ENCODE measurements at places on chromosomes 3 and 15. TPM values are rescaled to one million over a fixed set of nuclear protein-coding genes. Genes with fewer than 3 reads are reported as not detected.

SLC12A1 gene
- polyA plus RNA-seq = 462 TPM

ACTRT3 gene
- polyA plus RNA-seq = 5.6 TPM

DNA sequence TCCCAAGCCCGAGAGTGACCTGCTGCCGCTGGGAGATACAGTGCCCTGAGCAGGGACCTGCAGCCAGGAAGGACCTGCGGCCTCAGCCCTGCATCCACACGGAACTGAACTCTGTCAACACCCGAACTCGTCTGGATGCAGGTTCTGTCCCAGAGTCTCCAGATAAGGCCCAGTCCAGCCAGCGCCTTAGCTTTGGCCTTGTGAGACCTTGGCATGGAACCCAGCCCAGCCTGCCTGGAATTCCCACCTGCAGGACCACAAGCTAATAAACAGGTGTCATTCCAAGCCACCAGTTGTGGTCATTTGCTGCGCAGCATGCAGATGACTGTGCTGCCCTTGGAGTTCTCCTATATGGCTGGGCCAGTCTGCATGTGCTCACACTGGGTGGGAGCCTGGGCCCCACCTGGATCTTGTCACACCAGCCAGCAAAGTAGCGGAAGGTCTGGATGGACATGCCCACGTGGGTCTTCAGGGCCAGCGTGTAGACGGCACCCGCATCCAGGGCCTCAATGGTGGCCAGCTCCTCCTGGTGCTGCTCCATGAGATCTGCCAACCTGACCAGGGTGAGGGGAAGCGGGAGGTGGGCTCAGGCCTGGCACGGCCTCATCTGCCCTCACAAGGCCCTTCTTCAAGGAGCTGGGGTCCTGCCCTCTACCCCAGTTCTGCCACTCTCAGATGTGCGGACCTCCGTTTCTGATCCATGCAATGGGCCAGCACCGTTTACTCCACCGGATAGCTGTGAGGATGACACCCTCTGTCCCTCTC is 47.2 kb upstream of the SLC41A3 start:
- no peak for DNase-seq

DNA sequence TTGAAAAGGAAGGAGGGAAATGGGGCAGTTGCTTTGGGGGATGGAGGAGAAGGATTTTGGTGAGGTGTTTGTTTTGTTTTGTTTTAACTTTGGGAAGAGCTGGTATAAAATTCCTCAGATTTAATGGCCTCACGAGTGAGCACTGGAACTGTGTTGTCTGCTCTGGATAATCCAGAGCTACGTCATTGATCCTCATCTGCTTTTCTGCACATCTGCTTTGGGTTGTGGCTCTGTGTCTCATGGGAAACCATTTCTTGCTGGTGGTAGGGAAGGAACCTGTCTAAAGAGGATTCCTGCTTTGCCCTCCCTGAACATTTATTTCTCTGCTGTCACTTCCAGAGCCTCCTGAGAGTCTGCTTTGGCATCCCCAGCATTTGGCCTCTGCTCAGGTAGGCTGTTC is 3.1 kb downstream of the SNRK start:
- DNase-seq = no peak

- DNase-seq = no peak
These were observed 29.7 kb downstream of the SEMA7A start for GRCh38 chr15:74403991-74404563.

DNA sequence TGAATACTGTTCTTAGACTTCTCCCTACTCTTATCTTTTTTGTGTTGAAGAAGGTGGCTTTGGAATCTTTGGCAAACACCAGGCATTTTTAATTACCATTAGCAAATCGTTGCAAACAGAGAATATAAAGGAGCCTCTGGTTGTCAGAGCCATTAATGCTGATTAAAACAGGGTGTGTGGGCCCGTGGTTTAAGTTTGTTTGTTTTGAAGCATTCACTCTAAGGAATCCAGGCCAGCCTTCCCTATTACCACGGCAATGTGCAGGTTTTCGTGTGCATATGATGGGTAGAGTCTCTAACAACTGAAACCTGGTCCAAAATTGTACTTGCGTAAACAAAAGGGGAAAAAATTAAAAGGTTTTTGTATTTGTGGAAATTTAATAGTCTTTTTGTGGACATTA is 141.2 kb upstream of the GMNC start:
- no peak for DNase-seq

Measured in right renal cortex interstitium (tissue), 3 donors.